Immature natural killer cell (primary cell): ENCODE measurements at places on chromosomes 4 and X. TPM values are rescaled to one million over a fixed set of nuclear protein-coding genes. Genes with fewer than 3 reads are reported as not detected.

- DNase-seq = no peak
Observed at GRCh38 chr4:39280770-39281169, 85.4 kb downstream of the RFC1 start.

SSR4 gene
- 535 TPM for polyA plus RNA-seq

LUZP4 gene
- not detected for polyA plus RNA-seq

GRCh38 chr4:188839704-188840103 lies 700.5 kb downstream of the TRIML1 start:
- no peak for DNase-seq

SUPT20HL1 gene
- not detected for polyA plus RNA-seq

CITED1 gene
- polyA plus RNA-seq = not detected

DNA sequence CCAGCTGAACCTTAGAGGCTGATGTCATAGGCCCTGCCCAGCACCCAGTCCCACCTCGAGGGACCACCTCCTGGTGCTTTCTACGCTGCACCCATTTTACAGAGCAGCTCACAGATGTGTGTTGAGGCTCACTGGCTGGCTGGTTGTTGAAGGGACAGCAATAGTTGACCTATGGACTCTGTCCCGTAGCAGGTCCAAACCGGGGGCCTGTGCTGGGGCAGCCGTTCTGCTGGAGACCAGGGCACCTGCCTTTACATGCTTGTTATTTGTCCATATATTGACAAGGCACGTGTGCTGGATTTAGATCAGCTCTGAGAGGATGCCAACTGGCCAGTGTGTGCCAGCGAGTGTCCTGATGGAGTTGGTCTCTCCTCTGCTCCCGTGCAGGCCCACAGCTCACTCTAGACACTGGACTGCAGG lies 58.1 kb downstream of the TNIP2 start:
- DNase-seq = no peak

CSAG2 gene
- not detected for polyA plus RNA-seq

TEX11 gene
- polyA plus RNA-seq = not detected

GRCh38 chr4:165425629-165426028 lies 46.8 kb downstream of the CPE start:
- DNase-seq = no peak

DNA sequence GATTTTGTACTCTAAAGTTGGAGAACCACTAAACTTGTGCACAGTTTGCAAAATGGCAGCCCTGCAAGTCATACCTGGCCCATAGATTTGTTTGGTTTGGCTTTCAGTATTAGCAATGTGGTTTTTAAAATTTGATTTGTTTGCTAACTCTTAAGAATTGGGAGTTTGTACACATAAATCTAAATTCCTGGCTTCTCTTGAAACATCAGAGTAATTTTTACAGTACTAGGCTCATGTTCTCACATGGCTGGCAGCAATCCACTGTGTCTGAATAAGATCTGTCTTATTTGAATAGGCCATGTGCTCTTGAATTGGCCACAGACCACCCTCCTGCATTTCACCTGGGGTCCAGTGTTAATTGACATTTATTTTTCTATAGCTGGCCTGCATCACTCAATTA lies 21.3 kb downstream of the DIAPH2 start:
- DNase-seq = no peak

DNA sequence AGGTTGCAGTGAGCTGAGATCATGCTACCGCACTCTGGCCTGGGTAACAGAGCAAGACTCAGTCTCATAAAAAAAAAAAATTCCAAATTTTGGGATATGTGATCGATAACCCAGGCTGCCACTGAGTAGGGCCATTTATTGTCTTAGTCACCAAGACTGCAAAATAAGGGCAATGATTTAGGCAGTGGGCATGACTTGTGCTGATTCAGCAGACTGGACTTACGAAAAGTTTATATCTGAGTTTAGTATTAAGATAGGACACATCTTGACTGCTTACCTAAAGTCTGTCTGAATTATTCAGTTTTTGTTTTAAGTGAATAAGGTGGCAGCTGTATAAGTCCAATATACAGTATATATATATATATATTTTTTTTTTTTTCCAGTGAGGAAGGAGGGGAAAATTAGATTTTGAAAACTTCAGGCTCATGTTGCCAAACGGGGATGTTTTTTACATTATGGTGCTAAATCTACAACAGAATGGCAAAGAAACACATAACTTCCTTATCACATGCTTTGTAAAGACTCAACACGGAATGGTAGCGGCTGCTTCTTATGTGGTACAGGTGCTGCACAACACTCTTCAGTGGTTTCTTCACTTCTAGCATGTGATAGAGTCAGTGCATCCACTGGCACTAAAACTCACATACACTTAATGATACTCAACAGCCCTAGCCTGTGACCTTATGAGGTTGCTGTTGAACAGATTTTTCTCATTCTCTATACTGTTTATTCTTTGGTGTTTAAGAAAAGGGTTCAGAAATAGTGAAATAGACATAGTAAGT lies 6.5 kb downstream of the TEX13D start:
- peak; percentile 76 for DNase-seq

DNA sequence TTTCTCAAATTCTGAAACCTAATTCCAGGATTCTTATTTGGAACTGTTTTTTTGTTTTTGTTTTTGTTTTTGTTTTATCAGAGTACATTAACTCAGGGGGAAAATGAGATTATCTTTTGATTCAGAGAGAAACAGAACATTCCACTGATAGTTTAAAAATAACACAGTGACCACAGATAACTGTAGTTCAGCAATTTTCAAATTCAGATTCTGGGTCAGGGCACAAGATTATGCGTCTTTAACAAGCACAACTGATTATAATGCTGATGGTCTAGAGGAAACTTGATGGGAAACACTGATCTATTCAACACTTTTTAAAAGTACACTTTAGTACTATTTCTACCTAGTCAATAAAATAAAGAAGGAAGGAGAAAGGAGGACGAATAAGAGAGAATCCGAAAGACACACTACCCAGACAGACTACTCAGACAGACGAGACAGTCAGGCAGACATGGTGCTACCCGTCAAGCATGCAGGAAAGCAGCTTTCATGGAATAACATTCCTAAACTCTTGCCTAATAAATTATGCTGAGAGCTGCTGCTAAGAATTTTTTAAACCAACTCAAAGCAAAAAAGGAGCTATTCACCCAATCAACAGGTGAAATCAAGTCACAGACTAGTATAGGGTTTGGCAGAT lies 59.0 kb downstream of the APBB2 start:
- no peak for DNase-seq

DAPP1 gene
- polyA plus RNA-seq = 11.7 TPM

- DNase-seq = no peak
Observed at GRCh38 chrX:95907081-95907480, 777.6 kb upstream of the DIAPH2 start.

GRCh38 chr4:184719407-184719806 lies 14.5 kb downstream of the CENPU start:
- DNase-seq = no peak
